Keratinocyte (primary cell): ENCODE measurements at places on chromosomes 3 and 15. TPM values are rescaled to one million over a fixed set of nuclear protein-coding genes. Genes with fewer than 3 reads are reported as not detected.
A peak's percentile ranks its signal among the peaks of the same experiment; 100 is the strongest.

- peaks cover 24% of the 10 kb centered on the region for H3K4me1 ChIP-seq
- H3K4me3 ChIP-seq = no peak overlapping the region
- H3K36me3 ChIP-seq = no peaks in the 10 kb centered on the region
- H3K27ac ChIP-seq = peak overlapping the region; percentile 91
Measured at GRCh38 chr3:8868996-8869395, 94.3 kb downstream of the RAD18 start.

GRCh38 chr15:77588126-77588525, 44.6 kb downstream of the LINGO1 start:
- H3K27ac ChIP-seq = no peak overlapping the region
- no peak for DNase-seq
- H3K27me3 ChIP-seq = peaks cover 11% of the 10 kb centered on the region
- H3K4me1 ChIP-seq = no peaks in the 10 kb centered on the region
- no peaks in the 10 kb centered on the region for H3K36me3 ChIP-seq

The KNG1 gene
- 0.12 TPM in 1 of 3 replicates, not detected in the others for polyA plus RNA-seq

DNA sequence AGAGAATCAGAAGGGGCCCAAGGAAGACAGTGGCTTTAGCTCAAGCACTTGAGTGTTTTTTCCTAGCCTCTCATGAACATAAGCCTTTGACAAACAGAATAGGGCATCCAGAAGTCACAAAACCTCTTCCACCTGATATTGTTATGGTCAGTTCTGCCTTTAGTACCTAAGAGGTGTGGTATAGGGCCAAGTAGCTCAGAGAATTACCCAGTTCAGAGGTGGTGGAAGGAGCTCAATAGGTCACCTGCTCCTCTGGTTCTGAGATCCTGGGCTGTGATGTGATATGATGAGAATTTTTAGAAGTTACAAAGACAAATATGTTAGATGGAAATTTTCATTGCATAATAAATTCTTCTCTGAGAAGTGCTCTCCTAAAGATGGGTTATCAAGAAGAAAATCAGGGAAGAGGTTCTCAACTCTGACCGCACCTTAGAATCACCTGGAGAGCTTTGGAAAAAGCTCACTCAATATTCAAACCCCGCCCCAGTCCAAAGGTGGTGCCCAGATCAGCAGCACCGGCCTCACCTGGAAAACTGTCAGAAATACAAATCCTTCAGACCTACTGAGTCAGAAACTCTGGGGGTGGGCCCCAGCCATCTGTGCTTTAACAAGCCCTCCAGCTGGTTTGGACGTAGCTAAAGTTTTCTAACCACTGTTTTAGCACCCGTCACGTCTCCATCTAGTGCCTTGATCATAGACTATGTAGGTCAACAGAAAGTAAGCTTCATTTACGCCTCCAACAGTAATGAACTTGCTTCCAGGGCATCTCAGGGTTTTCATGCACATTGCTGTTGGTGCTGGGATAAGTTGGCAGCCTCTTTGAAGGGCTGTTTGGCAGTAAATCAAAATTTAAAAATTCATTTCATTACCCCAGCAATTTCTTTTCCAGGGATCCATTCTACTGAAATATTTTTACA, 101.3 kb downstream of the MYH15 start:
- H3K36me3 ChIP-seq = no peaks in the 10 kb centered on the region
- H3K27me3 ChIP-seq = no peaks in the 10 kb centered on the region
- peaks cover 13% of the 10 kb centered on the region for H3K4me1 ChIP-seq
- no peak overlapping the region for H3K27ac ChIP-seq
- no peak overlapping the region for H3K4me3 ChIP-seq

The PAK6 gene
- polyA plus RNA-seq = 9.6 to 19.2 TPM (median 11.5 TPM) in 3 replicates

GRCh38 chr15:79811406-79812405, 85.1 kb downstream of the MTHFS start:
- H3K4me3 ChIP-seq = no peak overlapping the region
- H3K27ac ChIP-seq = no peak overlapping the region
- no peaks in the 10 kb centered on the region for H3K36me3 ChIP-seq
- no peaks in the 10 kb centered on the region for H3K27me3 ChIP-seq
- DNase-seq = no peak

The COL6A6 gene
- not detected in 3 replicates for polyA plus RNA-seq

The STX19 gene
- polyA plus RNA-seq = 0.16 to 0.30 TPM (median 0.28 TPM) in 3 replicates

The HYAL1 gene
- polyA plus RNA-seq = 13.9 to 24.5 TPM (median 15.3 TPM) in 3 replicates

DNA sequence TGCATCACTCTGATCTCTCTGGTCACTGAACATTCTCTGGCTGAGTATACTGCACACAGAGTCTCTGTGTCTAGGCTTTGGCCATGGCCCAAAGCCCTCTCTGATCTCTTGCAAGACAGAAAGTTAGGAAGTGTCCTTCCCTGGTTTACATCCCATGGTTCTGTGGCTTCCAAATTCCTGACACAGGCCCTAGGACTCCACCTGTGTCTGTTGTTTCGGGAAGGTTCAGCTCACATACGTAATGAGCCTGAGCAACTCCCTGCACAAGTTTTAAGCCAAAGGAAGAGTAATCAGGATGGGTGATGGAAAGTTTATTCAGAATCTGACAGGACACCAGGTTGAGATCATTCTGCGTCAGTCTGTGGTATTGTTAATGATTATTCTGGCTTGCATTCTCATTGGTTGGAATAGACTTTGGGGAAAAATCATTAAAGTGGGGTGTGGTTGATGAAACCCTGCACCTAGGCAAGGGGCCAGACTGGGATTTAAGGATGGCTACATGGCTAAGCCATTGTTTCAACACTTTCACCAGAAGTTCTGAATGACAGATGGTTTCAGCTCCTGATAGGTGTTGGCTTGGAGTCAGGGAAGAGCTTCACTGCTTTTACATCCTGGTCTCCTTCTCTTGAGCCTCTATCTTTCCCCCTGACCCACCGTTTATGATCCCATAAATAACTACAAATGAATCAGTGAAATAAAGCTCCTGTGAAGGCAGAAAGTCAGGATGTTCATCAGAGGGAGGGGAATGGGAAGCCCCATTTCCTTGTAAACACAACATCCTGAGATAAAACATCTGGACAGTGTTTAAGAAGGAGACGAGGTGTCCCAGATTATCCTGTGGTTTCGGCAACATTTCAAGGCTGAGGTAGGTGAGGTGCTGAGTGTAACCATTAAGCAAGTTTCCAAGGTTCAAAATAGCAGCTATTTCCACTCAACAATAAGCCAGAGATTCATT, 14.1 kb downstream of the LCMT2 start:
- no peak overlapping the region for H3K4me3 ChIP-seq
- no peaks in the 10 kb centered on the region for H3K36me3 ChIP-seq
- no peaks in the 10 kb centered on the region for H3K4me1 ChIP-seq
- no peak overlapping the region for H3K27ac ChIP-seq

The SMCO1 gene
- not detected in 3 replicates for polyA plus RNA-seq

DNA sequence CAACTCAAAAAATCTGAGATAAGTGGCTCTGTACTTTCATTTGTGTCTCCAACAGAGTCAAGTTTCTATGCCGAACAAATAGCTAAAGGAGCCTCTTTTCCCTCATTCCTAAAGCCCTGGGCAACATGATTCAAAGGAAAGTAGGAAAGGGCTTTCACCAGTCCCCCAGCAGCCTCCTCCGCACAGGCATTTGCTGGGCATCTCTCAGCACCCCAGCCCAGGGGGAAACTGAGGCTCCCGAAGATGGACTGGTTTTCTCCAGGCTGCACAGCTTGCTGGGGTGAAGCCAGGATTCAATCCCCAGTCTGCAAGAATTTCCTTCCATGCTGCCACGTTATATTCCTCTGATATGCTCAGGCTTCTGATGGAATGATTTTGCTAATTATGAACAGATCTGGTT, 163.8 kb downstream of the OCA2 start:
- no peaks in the 10 kb centered on the region for H3K36me3 ChIP-seq
- no peak overlapping the region for H3K27ac ChIP-seq
- H3K4me3 ChIP-seq = no peak overlapping the region
- H3K27me3 ChIP-seq = no peaks in the 10 kb centered on the region
- no peak for DNase-seq

GRCh38 chr15:96307856-96308394, 22.6 kb upstream of the NR2F2 start:
- no peaks in the 10 kb centered on the region for H3K36me3 ChIP-seq
- H3K27me3 ChIP-seq = no peaks in the 10 kb centered on the region

DNA sequence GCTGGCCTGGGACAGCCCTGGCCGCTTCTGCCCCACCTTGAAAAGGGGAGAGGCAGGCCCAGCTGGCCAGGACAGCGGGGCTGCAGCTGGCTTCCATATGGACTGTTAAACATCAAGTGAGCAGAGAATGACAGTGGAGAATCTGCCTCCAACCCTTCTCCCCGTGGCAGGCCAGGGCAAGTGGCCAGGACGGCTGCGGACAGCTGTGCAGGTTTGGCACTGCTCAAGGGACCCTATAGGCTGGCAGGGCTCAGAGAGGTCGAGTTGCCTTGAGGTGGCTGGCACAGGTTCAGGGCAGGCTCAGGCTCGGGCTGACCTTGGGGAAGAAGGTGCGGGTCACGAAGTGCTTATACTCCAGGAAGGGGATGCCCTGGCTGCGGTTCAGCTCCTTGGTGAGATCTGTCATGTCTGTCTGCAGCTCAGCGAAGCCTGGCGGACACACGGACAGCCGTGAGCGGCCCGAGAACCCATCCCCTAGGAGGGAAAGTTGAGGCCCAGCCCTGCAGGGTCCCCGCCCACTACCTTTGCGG, 24.3 kb downstream of the H1-8 start:
- H3K4me1 ChIP-seq = no peaks in the 10 kb centered on the region
- no peaks in the 10 kb centered on the region for H3K36me3 ChIP-seq
- peaks cover 6% of the 10 kb centered on the region for H3K27me3 ChIP-seq

DNA sequence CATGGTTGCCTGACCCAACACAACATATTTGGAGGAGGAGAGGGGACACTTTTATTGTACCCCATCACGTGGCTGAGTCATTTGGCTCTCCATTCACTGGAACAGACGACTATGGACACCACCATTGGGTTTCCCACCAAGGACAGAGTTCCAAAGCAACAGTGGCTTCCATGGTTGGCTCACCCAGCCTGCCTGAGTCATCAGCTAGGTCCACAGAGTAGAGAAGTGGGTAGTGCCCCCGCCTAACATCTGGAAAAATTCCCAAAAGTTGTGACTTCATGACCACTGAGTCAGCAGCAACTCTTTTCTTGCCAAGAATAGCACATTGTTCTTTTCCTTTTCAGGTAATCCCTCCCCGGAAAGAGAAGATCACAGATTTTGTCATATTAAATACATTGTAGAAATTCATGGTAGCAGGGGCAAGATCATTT, 3.0 kb upstream of the PPP1R2 start:
- peak overlapping the region; percentile 5 for H3K27ac ChIP-seq
- no peak overlapping the region for H3K4me3 ChIP-seq
- peaks cover 21% of the 10 kb centered on the region for H3K4me1 ChIP-seq
- no peaks in the 10 kb centered on the region for H3K36me3 ChIP-seq
- peak; percentile 74 for DNase-seq

GRCh38 chr15:101305820-101306255, 10.8 kb upstream of the SNRPA1 start:
- H3K27me3 ChIP-seq = no peaks in the 10 kb centered on the region
- H3K4me1 ChIP-seq = no peaks in the 10 kb centered on the region
- no peak overlapping the region for H3K27ac ChIP-seq
- DNase-seq = no peak
- no peaks in the 10 kb centered on the region for H3K36me3 ChIP-seq
- no peak overlapping the region for H3K4me3 ChIP-seq

- no peak overlapping the region for H3K4me3 ChIP-seq
- no peaks in the 10 kb centered on the region for H3K4me1 ChIP-seq
- H3K27ac ChIP-seq = no peak overlapping the region
- H3K27me3 ChIP-seq = no peaks in the 10 kb centered on the region
- peaks cover 3% of the 10 kb centered on the region for H3K36me3 ChIP-seq
Measured at GRCh38 chr3:170154569-170155143, 26.9 kb downstream of the PHC3 start.

The CHST13 gene
- polyA plus RNA-seq = not detected in 3 replicates

DNA sequence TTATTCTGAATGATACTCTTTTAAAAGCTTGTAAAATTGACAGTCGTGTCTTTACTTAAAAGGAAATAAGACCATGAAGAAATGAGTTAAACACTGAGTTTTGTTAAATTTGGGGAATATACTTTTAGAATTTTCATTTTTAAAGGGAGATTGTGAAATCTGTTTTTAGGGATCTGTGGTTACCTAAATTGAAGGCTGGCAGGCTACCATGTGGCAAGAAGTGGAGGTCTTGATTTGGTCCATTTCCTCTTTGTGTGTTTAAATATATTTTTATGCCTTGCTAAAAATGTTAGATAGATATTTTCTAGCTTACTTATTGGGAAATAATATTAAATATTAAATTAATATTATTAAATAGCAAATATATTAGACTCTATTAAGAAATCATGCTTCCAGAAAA, 36.6 kb upstream of the SLC22A13 start:
- no peak overlapping the region for H3K27ac ChIP-seq
- H3K4me3 ChIP-seq = no peak overlapping the region
- H3K27me3 ChIP-seq = no peaks in the 10 kb centered on the region
- DNase-seq = no peak
- H3K36me3 ChIP-seq = peaks cover 21% of the 10 kb centered on the region

GRCh38 chr3:50525987-50526386, 22.6 kb upstream of the CACNA2D2 start:
- H3K27ac ChIP-seq = no peak overlapping the region
- H3K36me3 ChIP-seq = no peaks in the 10 kb centered on the region

GRCh38 chr15:78617516-78617915, 3.3 kb downstream of the CHRNA3 start:
- H3K4me3 ChIP-seq = no peak overlapping the region
- H3K27ac ChIP-seq = no peak overlapping the region
- H3K36me3 ChIP-seq = no peaks in the 10 kb centered on the region
